ENCODE measurements at places on chromosomes 12 and 14. TPM values are rescaled to one million over a fixed set of nuclear protein-coding genes. Genes with fewer than 3 reads are reported as not detected.
A peak's percentile ranks its signal among the peaks of the same experiment; 100 is the strongest.

DNA sequence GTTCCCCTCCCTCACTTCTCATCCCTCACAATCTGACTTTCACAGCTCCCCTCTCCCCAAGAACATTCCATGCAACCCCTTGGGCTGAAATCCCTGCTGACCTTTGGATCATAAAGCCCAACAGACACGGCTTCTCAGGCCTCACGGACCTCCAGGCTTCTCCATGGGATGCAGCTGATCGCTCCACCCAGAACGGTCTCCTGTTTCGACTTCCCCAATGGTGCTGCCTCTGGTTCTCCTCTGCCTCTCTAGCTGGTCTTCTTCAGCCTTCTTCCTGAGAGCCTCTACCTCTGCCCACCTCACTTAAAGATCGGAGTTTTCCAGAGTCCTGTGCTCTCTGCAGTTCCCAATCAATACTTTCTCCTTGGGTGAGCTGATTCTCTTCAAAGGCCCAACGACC, 17.8 kb upstream of the PRMT8 start:
- no peaks in the 10 kb centered on the region for H3K4me1 ChIP-seq
- H3K4me3 ChIP-seq = no peak overlapping the region
- no peak overlapping the region for H3K27ac ChIP-seq
- H3K36me3 ChIP-seq = no peaks in the 10 kb centered on the region
- DNase-seq = no peak

DNA sequence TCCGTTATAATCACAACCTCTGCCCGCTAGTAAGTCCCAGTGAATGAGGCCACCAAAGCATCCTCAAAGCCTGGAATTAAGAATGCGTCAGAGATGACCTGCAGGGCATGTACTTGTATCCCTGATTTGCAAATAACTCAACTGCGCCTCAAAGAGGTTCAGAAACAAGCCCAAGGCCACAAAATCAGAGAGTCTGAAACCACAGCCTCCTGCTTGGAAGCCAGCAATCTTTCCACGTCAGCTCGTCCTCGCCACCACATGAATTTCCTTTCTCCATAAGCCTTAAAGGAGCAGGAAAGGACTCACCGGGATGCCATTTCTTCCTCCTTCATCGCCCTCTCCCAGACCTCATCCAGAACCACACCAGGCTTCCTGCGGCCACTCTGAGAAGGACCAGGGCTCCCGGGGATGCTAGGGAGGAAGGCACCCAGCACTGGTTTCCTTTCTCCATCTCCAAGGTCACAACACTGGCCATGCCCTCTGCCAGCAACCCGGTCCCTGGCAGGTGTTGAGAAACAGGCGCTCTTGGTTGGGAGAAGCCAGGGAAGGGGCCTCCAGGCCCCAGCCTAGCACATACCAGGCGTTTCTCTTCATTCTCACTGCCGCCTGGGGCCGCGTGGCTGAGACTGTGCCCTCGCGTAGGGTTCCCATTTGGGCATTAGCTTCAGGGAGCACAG, 191.2 kb upstream of the DIO3 start:
- H3K36me3 ChIP-seq = no peaks in the 10 kb centered on the region
- no peak overlapping the region for H3K27ac ChIP-seq
- no peak overlapping the region for H3K4me3 ChIP-seq
- H3K27me3 ChIP-seq = no peaks in the 10 kb centered on the region
- DNase-seq = no peak
- no peaks in the 10 kb centered on the region for H3K4me1 ChIP-seq

- no peaks in the 10 kb centered on the region for H3K27me3 ChIP-seq
- no peaks in the 10 kb centered on the region for H3K4me1 ChIP-seq
- no peaks in the 10 kb centered on the region for H3K36me3 ChIP-seq
- no peak overlapping the region for H3K4me3 ChIP-seq
Observed at GRCh38 chr12:78726854-78727253, 137.7 kb upstream of the SYT1 start.

- no peaks in the 10 kb centered on the region for H3K27me3 ChIP-seq
- H3K36me3 ChIP-seq = peaks cover 2% of the 10 kb centered on the region
- H3K4me3 ChIP-seq = no peak overlapping the region
- DNase-seq = no peak
Observed at GRCh38 chr12:118237908-118238307, 102.0 kb downstream of the PEBP1 start.

DNA sequence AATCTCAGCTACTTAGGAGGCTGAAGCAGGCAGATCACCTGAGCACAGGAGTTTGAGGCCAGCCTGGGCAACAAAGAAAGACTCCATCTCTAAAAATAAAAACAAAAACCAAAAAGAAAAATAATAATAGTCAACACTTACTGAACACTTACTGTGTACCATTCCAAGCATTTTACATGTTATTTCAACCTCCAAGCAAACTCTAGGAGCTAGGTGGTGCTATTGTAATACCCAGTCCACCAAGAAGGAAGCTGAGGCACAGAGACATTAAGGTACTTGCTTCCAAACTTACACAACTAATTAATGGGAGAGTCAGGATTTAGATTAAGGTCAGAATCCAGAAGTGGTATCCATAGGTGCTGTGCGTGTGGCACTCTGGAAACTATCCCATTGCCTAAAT, 13.7 kb upstream of the OR6J1 start:
- DNase-seq = no peak
- H3K4me1 ChIP-seq = no peaks in the 10 kb centered on the region
- H3K27me3 ChIP-seq = no peaks in the 10 kb centered on the region
- no peak overlapping the region for H3K4me3 ChIP-seq
- no peak overlapping the region for H3K27ac ChIP-seq

GRCh38 chr14:61581955-61582615, 113.2 kb upstream of the HIF1A start:
- peaks cover 8% of the 10 kb centered on the region for H3K4me1 ChIP-seq
- no peaks in the 10 kb centered on the region for H3K27me3 ChIP-seq
- H3K36me3 ChIP-seq = no peaks in the 10 kb centered on the region
- H3K4me3 ChIP-seq = no peak overlapping the region
- H3K27ac ChIP-seq = no peak overlapping the region

DNA sequence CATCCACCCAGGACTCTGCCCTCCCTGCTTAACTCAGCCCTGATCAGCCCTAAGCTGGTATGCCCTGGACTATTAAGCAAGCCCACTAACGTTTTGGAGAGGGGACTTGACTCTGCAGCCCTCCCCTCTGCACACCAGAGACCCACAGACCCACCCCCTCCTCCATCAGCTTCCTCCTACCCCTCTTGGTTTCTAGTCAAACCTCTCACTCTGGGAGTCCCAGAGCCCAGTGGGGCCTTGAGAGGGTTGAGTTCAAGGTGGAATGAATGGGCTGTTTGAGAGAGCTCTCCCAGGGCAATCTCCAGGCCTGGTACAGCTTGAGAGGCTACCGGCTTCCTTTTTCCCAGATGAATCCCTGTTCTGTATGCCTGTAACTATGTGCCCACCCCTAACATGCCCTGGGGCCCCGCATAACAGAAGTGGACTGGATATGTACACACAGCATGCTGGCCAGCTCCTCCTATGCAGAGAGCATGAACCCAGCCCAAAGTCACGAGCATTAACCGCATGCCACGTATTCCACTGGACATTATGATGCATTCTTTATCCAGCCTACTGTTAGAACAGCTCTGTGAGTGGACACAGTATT, 43.6 kb downstream of the IRF2BPL start:
- H3K27me3 ChIP-seq = no peaks in the 10 kb centered on the region
- no peaks in the 10 kb centered on the region for H3K4me1 ChIP-seq
- no peak overlapping the region for H3K4me3 ChIP-seq
- H3K27ac ChIP-seq = no peak overlapping the region
- H3K36me3 ChIP-seq = no peaks in the 10 kb centered on the region
- DNase-seq = no peak

GRCh38 chr12:27488479-27488878, 35.5 kb upstream of the PPFIBP1 start:
- H3K36me3 ChIP-seq = no peaks in the 10 kb centered on the region
- H3K4me1 ChIP-seq = no peaks in the 10 kb centered on the region
- H3K27me3 ChIP-seq = no peaks in the 10 kb centered on the region

- H3K4me3 ChIP-seq = no peak overlapping the region
- H3K27ac ChIP-seq = no peak overlapping the region
- peaks cover 39% of the 10 kb centered on the region for H3K27me3 ChIP-seq
- H3K36me3 ChIP-seq = no peaks in the 10 kb centered on the region
Observed at GRCh38 chr12:106576848-106577247, 6.0 kb upstream of the RFX4 start.

GRCh38 chr12:88518863-88519403, 61.3 kb downstream of the KITLG start:
- no peak overlapping the region for H3K4me3 ChIP-seq
- no peaks in the 10 kb centered on the region for H3K27me3 ChIP-seq
- H3K36me3 ChIP-seq = no peaks in the 10 kb centered on the region
- H3K4me1 ChIP-seq = peaks cover 9% of the 10 kb centered on the region

GRCh38 chr12:26939192-26939832, 1.0 kb downstream of the FGFR1OP2 start:
- H3K4me3 ChIP-seq = peak overlapping the region; percentile 76
- DNase-seq = no peak
- H3K27me3 ChIP-seq = no peaks in the 10 kb centered on the region
- peak overlapping the region; percentile 90 for H3K27ac ChIP-seq
- peaks cover 53% of the 10 kb centered on the region for H3K4me1 ChIP-seq
- no peaks in the 10 kb centered on the region for H3K36me3 ChIP-seq

DNA sequence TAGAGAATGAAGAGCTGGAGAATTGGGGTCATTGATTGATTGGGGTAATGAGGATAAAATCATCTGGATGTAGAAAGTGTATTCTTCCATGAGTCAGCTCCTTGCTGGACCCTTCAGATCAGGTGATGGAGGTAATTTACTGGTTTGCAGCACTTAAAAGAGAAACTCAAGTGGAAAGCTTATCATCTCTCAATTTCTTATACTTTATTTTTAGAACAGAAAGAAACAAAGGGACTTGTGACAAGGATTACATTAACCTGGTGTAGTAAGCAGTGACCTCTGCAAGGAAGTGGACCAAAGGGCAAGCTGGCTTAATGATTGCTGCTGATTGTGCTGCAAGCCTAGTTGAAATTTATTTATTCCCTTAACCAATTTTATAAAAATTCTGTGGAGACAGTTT, 405.0 kb downstream of the TRHDE start:
- no peak overlapping the region for H3K27ac ChIP-seq
- H3K4me1 ChIP-seq = no peaks in the 10 kb centered on the region
- no peaks in the 10 kb centered on the region for H3K27me3 ChIP-seq
- no peak for DNase-seq

DNA sequence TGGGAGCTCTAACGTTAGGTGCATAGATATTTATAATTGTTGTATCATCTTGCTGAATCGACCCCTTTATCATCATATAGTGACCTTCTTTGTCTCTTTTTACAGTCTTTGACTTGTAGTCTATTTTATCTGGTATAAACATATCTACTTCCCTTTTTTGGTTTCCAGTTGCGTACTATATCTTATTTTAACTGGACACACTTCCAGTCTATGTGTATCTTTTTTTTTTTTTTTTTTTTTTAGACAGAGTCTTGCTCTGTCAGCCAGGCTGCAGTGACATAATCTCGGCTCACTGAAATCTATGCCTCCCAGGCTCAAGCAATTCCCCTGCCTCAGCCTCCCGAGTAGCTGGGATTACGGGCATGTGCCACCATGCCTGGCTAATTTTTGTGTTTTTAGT, 41.9 kb upstream of the ZFP36L1 start:
- H3K36me3 ChIP-seq = no peaks in the 10 kb centered on the region
- H3K4me3 ChIP-seq = no peak overlapping the region
- no peak for DNase-seq
- no peaks in the 10 kb centered on the region for H3K4me1 ChIP-seq
- no peak overlapping the region for H3K27ac ChIP-seq

- no peaks in the 10 kb centered on the region for H3K36me3 ChIP-seq
- H3K27ac ChIP-seq = no peak overlapping the region
- H3K27me3 ChIP-seq = no peaks in the 10 kb centered on the region
- no peak for DNase-seq
Observed at GRCh38 chr12:25352083-25352918, 101.6 kb upstream of the KRAS start.

GRCh38 chr12:109630815-109631214, 57.2 kb downstream of the MVK start:
- no peaks in the 10 kb centered on the region for H3K4me1 ChIP-seq
- H3K27me3 ChIP-seq = no peaks in the 10 kb centered on the region
- H3K27ac ChIP-seq = no peak overlapping the region
- no peak overlapping the region for H3K4me3 ChIP-seq
- no peaks in the 10 kb centered on the region for H3K36me3 ChIP-seq

DNA sequence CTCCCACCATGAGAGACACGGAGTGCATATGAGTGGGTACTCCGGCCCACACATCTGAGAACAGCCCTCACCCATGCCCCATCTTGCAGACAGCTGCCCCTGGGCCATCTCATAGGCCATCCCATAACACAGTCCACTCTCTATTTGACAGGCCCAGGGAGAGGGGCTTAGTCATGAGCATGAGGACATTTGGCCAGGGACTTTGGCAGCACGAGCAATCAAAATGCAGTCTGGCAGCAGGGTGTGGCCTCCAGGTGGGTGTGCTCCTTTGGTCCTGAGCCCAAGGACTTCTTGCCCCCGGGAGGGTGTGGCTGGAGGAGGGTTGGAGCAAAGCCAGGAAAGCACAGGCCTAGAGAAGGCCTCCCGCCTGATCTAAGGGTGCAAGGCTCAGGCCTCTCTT, 25.6 kb downstream of the EMP1 start:
- no peaks in the 10 kb centered on the region for H3K36me3 ChIP-seq

C2CD5 gene
- polyA plus RNA-seq = 4.0 TPM

PRKCH gene
- polyA plus RNA-seq = 5.9 TPM

RAB15 gene
- 3.3 TPM for polyA plus RNA-seq

HELB gene
- polyA plus RNA-seq = 0.90 TPM

SUPT16H gene
- polyA plus RNA-seq = 24.8 TPM

KRT6C gene
- not detected for polyA plus RNA-seq

MYO1H gene
- not detected for polyA plus RNA-seq

VAMP1 gene
- 2.1 TPM for polyA plus RNA-seq

Data from psoas muscle (tissue), 8 donors.